ENCODE measurements at places on chromosomes 5 and 9. TPM values are rescaled to one million over a fixed set of nuclear protein-coding genes. Genes with fewer than 3 reads are reported as not detected.

The SLC25A48 gene
- total RNA-seq = 1.2 TPM

The IL11RA gene
- total RNA-seq = 5.3 TPM

The SLC9A3 gene
- 1.2 TPM for total RNA-seq

The CCDC183 gene
- 2.0 TPM for total RNA-seq

The GARIN3 gene
- not detected for total RNA-seq

The HRCT1 gene
- 0.82 TPM for total RNA-seq

The ADAMTSL2 gene
- 2.4 TPM for total RNA-seq

The FBLL1 gene
- 64.8 TPM for total RNA-seq

The PLCXD3 gene
- total RNA-seq = 9.8 TPM

The SLC27A4 gene
- 22.4 TPM for total RNA-seq

The TSLP gene
- not detected for total RNA-seq

The PPP3R2 gene
- total RNA-seq = 0.41 TPM

The BSPRY gene
- total RNA-seq = under 0.01 TPM

The TNC gene
- 39.9 TPM for total RNA-seq

The TSSK1B gene
- under 0.01 TPM for total RNA-seq

The SLCO4C1 gene
- 0.82 TPM for total RNA-seq

The TEK gene
- total RNA-seq = 6.9 TPM

The PCDHB7 gene
- total RNA-seq = 9.8 TPM

The PCA3 gene
- 0.82 TPM for total RNA-seq

The PHF24 gene
- total RNA-seq = 19.2 TPM

The DOLPP1 gene
- total RNA-seq = 16.7 TPM

The CDKN2B gene
- total RNA-seq = under 0.01 TPM

The IFNK gene
- not detected for total RNA-seq

The MSX2 gene
- total RNA-seq = 0.41 TPM

Data from frontal cortex (tissue), 4 donors.